ENCODE measurements at places on chromosomes 2 and 18. TPM values are rescaled to one million over a fixed set of nuclear protein-coding genes. Genes with fewer than 3 reads are reported as not detected.

- no peaks in the 10 kb centered on the region for H3K36me3 ChIP-seq
- no peak overlapping the region for H3K4me3 ChIP-seq
- H3K27ac ChIP-seq = no peak overlapping the region
- no peaks in the 10 kb centered on the region for H3K27me3 ChIP-seq
- DNase-seq = no peak
These were observed 145.4 kb downstream of the KLHL29 start for GRCh38 chr2:23530206-23530908.

Gene METTL8
- 7.7 TPM for polyA plus RNA-seq

DNA sequence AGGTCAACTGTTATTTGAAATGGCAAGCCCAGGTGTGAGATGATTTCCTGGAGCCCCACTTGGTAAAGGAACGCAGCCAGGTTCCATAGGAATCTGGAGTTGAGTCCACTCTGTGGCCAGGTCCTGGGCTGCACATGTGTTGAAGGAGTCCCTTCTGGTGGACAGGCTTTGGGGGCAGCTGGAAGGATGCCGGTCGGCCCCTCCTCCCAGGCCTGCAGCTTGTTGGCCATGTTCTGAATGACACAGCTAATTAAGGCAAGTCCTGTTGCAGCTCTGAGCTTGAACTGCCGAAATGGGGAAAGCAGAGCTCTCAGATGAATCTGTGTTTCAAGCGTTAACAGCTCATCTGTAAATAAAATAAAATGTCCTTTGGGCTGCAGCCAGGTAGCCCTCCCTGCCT lies 23.8 kb downstream of the EN1 start:
- DNase-seq = no peak
- no peak overlapping the region for H3K27ac ChIP-seq
- peaks cover 2% of the 10 kb centered on the region for H3K27me3 ChIP-seq

Gene SGO2
- 1.00 TPM for polyA plus RNA-seq

GRCh38 chr2:173963323-173963816 lies 1.8 kb downstream of the SP3 start:
- peak overlapping the region; percentile 100 for H3K4me3 ChIP-seq
- peak overlapping the region; percentile 100 for H3K27ac ChIP-seq
- H3K27me3 ChIP-seq = no peaks in the 10 kb centered on the region
- H3K4me1 ChIP-seq = no peaks in the 10 kb centered on the region
- no peak for DNase-seq

DNA sequence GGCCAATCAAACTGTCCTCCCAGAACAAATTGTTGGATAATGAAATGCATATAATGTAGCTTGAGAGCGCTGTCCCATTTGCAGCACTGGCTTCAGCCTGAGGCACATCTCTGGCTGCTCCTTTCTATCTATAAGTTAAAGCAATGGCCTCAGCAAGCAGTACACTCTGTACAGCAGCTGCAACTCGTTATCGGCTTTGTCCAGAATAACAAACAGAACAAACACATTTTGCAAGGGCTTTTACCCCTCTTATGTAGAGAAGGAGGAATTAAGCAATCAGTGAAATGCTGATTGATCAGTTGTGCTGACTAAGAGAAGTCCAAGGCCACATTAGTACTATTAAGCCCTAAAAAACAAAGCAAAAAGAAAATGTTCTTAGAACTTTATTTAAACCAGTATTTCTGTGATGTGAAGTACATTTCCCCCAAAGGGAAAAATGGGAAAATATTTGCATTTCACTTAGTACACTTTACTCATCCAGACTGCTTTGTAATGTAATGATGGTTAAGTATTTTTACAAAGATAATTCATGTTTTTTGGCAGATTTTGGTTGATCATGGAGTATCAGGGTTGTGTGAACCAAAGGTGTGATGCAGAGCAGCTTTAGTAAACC lies 15.0 kb upstream of the CPS1 start:
- no peak for DNase-seq
- H3K36me3 ChIP-seq = no peaks in the 10 kb centered on the region
- no peak overlapping the region for H3K4me3 ChIP-seq

Gene LYPD1
- polyA plus RNA-seq = not detected

Gene SERPINB7
- not detected for polyA plus RNA-seq

DNA sequence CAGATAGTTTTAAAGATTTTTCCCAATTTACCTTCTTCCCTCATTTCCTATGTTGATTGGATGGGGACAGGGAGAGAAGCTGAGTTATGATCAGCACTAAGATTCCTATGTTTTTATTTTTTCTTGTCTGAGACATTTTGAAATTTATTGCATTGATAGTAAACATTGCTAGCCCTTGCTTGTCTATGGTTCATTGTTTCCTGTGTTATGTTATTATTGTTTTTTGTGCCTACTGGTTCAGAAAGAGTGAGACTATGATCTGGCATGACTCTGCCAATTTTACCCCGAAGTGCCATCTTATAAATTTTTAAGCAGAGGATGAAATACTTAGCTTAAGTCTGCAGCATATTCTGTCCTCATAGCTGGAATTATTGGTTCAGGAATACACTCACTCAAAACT lies 478.5 kb downstream of the MBD2 start:
- no peaks in the 10 kb centered on the region for H3K4me1 ChIP-seq
- H3K36me3 ChIP-seq = no peaks in the 10 kb centered on the region
- H3K4me3 ChIP-seq = no peak overlapping the region
- H3K27ac ChIP-seq = no peak overlapping the region

Gene RAB27B
- polyA plus RNA-seq = under 0.01 TPM

Gene CCDC68
- polyA plus RNA-seq = 1.9 TPM

All from aorta (tissue), 5 donors.